Stimulated activated CD4-positive, alpha-beta T cell treated with anti-CD3 and anti-CD28 coated beads, Interleukin-12 subunit alpha, Interleukin-12 subunit beta, amount 100 ng/mL, for 24 hours (primary cell): ENCODE measurements at places on chromosomes 11 and 22.

DNA sequence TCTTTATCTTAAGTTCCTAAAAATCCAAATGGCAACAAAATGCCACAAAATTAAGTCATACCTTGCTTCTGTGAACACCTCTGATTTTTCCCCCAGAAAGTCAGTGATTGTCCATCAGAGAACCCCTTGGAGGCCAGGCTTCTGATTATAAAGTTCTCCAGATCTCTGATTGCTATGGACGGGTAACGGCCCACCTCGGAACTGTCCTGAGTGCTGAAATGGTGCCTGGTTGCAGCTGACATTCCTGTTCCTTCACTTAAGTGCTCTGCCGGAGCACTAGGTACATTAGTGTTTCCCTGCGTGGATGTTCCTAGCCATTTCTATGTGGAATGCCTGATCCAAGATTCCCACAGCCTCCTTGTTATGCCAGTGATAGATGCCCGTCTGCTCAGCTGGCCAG, 85.0 kb downstream of the CHST1 start:
- DNase-seq, result no peak

DNA sequence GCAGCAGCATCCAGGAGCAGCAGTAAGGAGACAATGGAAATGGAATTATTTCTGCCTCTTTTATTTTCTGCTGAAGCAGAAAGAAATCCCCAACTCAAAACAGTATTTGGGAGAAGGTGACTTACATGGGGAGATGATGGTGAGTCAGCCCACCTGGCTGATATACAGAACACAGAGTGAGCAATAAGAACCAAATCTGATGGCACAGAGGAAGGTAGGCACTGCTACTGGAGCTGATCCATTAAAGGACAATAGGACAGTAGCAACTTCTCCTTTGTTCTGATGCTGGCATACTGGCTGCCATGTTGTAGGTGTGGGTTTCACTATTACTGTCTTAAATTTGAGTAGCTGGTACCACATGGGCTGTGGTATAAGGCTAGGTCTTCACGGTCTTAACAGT, 45.2 kb downstream of the CLPB start:
- DNase-seq, result no peak

DNA sequence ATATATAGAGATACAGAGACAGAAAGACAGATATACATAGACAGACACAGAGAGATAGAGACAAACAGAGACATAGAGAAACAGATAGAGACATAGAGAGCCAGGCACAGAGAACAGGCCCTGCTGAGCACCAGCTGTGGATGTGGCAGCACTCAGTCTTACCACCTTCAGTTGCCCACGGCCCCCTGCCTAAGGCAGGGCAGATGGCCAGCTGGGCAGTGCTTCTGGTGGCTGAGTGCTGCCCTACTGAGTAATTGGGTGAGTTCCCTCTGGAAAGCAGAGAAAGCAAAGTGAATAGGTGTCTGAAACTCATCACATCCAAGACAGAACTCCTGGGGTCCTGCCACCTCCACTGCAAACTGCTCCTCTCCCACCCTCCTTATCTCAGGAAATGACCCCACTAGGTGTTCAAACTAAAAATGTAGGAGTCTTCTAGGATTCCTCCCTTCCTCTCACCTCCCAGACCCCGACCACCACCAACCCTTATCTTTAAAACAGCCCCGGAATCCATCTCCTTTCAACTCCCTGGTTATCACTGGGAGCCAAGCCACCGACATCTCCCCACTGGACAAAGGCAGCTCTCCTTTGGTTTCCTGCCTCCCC, 27.2 kb downstream of the SYN3 start:
- DNase-seq, result no peak

DNA sequence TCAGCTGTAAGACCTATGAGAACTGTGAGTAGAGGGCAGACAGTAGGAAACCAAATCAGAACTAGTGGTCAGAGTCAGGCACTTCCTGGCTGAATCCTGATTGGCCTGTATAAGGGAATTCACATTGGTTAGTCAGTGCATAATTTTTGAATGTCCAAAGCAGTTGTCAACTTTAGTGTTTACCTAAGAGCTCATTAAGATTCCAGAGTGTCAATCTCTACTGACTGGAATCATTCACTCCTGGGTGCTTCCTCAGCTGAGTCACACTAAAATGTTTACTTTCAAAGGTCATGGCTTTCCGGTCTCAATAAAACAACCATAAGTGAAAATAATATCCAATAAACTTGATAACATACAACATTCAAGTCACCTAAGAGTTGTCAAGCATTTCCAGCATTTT, 306.1 kb downstream of the C11orf87 start:
- DNase-seq, result no peak

DNA sequence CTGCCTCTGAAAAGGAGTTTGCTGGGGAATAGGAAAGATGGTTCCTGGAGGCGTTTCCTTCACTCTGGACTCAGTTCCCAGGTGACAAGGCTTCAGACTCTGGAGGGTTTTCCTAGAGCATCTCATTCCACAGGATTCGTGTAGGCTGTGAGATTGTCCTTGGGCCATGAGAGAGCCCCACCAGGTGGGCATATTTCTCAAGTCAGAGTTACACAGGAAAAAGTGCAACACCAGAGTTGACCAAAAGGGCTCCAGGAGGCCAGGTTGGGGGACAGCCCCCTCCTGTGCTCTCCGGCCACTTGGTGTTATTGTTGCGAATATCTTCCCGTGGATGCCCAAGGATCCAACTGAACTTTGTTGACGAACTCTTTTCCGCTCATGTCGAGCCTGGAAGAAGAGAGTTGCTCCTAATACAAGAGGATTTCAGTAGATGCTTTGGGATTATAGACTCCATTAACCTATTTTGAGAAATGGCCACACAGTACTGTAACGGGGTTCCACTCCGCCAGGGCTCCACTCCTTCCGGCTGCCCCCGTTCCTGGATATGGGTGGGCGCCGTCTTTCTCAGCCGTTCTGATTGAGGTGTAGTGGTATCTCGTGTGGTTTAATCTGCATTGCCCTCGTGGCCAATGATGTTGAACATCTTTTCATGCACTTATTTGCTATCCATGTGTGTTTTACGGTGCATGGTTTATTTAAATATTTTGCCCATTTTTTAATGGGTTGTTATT, 580.3 kb downstream of the BRD1 start:
- no peak for DNase-seq

DNA sequence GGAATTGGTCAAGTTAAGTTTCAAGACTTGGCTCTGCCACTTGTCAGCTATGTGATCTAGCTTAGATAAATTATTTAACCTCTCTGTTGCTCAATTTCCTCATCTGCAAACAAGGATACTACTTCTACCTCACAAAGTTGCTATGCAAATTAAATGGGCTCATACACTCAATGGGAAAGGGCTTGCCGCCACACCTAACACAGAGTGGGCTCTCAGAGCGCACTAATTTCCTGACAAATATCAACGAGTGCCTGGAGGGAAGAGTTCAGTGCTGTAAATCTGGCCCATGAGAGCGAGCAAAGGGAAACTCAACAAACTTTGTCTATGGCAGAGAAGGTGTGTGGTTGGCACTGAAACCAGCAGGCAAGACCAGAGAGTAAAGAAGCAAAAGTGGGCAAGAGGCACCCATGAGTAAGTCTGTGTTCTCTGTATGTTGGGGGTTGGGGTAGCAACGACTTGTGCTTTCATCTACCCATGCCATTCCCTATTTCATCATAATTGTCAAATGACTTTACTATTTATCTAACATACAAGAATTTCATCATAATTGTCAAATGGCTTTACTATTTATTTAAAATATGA, 60.7 kb upstream of the PHF21A start:
- DNase-seq, result no peak

GRCh38 chr11:86938203-86938899, 16.8 kb downstream of the FZD4 start:
- DNase-seq, result no peak

DNA sequence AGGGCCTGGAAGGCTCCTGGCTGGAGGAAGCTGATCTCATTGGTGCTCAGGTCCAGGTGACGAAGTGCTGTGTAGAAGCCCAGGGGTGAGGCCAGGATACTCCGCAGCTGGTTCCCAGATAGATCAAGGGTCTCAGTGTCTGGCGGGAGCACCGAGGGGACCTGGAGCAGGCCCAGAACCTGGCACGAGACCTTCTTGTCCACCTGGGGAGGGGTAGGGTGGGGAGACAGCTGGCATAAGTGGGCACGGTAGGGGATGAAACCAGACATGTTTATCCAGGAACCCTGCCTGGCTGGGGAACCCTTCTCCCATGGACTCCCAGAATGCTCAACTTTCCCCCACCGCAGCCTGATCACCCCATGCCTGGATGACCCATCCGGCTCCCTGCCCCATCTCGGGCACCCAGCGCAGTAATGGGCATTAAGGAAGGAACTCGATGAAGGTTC, 9.2 kb downstream of the LRRC32 start:
- no peak for DNase-seq
